ENCODE measurements at places on chromosomes 2 and 18. TPM values are rescaled to one million over a fixed set of nuclear protein-coding genes. Genes with fewer than 3 reads are reported as not detected.

The IL1R2 gene
- 1.5 TPM for total RNA-seq

The PLB1 gene
- 2.6 TPM for total RNA-seq

The TANK gene
- total RNA-seq: 43.7 TPM

The SLC5A7 gene
- not detected for total RNA-seq

The VSNL1 gene
- total RNA-seq: not detected

The SAG gene
- total RNA-seq: not detected

The CYP1B1 gene
- total RNA-seq: 5.5 TPM

The CYP27C1 gene
- total RNA-seq: 3.2 TPM

The ARHGAP15 gene
- not detected for total RNA-seq

The POTEC gene
- total RNA-seq: not detected

The ST8SIA3 gene
- total RNA-seq: not detected

The SDC1 gene
- total RNA-seq: 194 TPM

The MYO7B gene
- 0.16 TPM for total RNA-seq

The CYP27A1 gene
- 0.15 TPM for total RNA-seq

The FIGLA gene
- not detected for total RNA-seq

The SPP2 gene
- not detected for total RNA-seq

The CXCR2 gene
- total RNA-seq: not detected

The SGPP2 gene
- 0.56 TPM for total RNA-seq

The INHBB gene
- 23.3 TPM for total RNA-seq

The MC4R gene
- not detected for total RNA-seq

The LIMS1 gene
- 53.8 TPM for total RNA-seq

The PSMA8 gene
- total RNA-seq: not detected

The KCNF1 gene
- total RNA-seq: 40.2 TPM

The ANKRD30B gene
- not detected for total RNA-seq

The ASB18 gene
- not detected for total RNA-seq

The POTEE gene
- total RNA-seq: not detected

The CREG2 gene
- 8.8 TPM for total RNA-seq

The C2orf72 gene
- 6.0 TPM for total RNA-seq

The REG1B gene
- not detected for total RNA-seq

The IL1R1 gene
- 35.7 TPM for total RNA-seq

The KCNK3 gene
- 0.94 TPM for total RNA-seq

The GTF2A1L gene
- not detected for total RNA-seq

The UGT1A10 gene
- total RNA-seq: not detected

The CNTNAP5 gene
- not detected for total RNA-seq

The LRRTM1 gene
- total RNA-seq: not detected

The PTPN4 gene
- total RNA-seq: 15.0 TPM

The GKN2 gene
- total RNA-seq: 1.9 TPM

The DTNA gene
- total RNA-seq: 0.31 TPM

The LIPG gene
- 0.34 TPM for total RNA-seq

The RIT2 gene
- not detected for total RNA-seq

The IL1RL1 gene
- total RNA-seq: 1.0 TPM

The UGT1A4 gene
- 0.07 TPM for total RNA-seq
